ENCODE measurements at places on chromosomes 13 and 19.

DNA sequence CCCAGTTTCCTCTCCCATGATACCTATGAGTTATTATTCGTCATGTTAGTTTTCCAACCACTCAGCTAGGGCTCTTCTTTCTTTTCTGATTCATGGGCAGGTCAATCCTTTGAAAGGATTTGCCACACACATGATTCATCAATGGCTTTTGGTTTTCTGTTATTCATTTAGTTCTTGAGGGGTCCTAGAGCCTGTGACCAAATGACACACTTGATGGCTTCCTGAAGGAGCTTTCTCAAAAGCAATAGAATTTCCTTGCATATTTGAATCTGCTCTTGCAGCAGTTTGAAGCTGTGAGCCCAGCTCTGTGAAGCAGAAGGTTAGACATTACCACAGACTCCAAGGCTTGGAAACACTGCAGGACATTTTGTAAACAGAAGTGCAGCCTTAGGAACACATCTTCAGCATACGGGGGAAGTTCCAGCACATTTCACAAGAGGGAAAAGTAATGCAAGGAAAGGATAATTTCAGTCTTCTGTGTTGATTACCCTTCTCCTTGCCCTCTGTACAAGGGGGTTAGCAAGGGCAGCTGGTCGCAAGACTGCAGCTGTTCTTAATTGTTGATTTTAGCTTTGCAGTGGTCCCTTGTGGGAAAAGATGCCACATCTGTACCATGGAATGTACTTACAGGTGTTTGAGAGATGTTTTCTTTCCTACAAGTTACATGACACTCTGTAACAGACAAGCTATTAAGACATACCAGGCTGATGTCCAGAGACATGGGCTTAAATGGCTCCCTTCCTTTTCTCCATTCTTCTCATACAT is 338.6 kb downstream of the KCNRG start:
- peak; percentile 73 for DNase-seq

GRCh38 chr19:10122045-10122444 is 2.3 kb upstream of the EIF3G start:
- peak; percentile 67 for DNase-seq

GRCh38 chr13:97194479-97194878 is 27.7 kb upstream of the MBNL2 start:
- peak; percentile 92 for DNase-seq

DNA sequence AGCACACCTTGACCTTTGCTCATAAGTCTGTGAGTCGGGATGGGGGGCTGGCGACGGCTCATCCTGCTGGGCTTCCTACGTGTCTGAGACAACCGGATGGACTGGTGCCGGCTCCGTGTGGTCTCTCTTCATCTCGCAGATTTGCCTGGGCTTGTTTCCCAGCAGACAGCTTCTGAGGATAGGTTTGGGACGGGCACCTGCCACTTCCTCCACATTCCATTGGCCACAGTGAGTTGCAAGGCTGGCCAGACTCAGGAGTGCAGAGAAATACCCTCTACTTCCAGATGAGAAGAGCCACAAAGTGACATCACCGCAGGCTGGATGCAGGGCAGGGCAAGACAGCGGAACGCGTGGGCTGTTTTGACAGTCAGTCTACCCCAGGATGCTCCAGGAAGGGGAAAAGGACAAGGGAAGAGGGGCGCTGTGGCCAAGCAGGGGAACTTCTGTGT is 48.1 kb downstream of the IRS2 start:
- no peak for DNase-seq
